ENCODE measurements at places on chromosomes 7 and 10. TPM values are rescaled to one million over a fixed set of nuclear protein-coding genes. Genes with fewer than 3 reads are reported as not detected.

The ALDH18A1 gene
- polyA plus RNA-seq = 23.6 TPM

GRCh38 chr7:111771638-111772037 is 209.3 kb upstream of the IMMP2L start:
- DNase-seq = no peak

GRCh38 chr10:35758076-35758475 is 116.0 kb upstream of the FZD8 start:
- DNase-seq = no peak

The CISD1 gene
- polyA plus RNA-seq = 216 TPM

DNA sequence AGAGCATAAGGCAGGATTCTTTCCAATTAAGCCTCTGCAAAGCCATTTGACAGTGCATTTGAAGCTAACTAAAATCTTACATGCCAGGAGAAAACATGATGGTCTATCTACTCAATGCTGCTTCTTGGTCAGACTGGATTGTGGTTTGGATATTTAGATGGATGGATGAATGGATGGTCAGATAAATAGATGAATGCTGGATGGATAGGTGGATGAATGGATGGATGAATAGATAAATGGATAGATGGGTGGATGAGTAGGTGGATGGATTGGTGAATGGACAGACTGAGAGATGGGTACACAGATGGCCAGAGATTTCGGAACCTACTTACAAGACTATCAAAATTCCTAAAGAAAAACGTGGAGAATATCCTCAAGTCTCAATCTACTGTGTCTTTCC is 127.6 kb downstream of the SFMBT2 start:
- no peak for DNase-seq

The CTAGE15 gene
- polyA plus RNA-seq = not detected

- DNase-seq = no peak
These were observed 34.1 kb downstream of the MACC1 start for GRCh38 chr7:20183086-20183485.

The BNIP3 gene
- 75.4 TPM for polyA plus RNA-seq

GRCh38 chr10:89659143-89660131 is 14.4 kb upstream of the PANK1 start:
- DNase-seq = no peak

The COPG2 gene
- polyA plus RNA-seq = 12.6 TPM

The TMEM229A gene
- polyA plus RNA-seq = not detected

DNA sequence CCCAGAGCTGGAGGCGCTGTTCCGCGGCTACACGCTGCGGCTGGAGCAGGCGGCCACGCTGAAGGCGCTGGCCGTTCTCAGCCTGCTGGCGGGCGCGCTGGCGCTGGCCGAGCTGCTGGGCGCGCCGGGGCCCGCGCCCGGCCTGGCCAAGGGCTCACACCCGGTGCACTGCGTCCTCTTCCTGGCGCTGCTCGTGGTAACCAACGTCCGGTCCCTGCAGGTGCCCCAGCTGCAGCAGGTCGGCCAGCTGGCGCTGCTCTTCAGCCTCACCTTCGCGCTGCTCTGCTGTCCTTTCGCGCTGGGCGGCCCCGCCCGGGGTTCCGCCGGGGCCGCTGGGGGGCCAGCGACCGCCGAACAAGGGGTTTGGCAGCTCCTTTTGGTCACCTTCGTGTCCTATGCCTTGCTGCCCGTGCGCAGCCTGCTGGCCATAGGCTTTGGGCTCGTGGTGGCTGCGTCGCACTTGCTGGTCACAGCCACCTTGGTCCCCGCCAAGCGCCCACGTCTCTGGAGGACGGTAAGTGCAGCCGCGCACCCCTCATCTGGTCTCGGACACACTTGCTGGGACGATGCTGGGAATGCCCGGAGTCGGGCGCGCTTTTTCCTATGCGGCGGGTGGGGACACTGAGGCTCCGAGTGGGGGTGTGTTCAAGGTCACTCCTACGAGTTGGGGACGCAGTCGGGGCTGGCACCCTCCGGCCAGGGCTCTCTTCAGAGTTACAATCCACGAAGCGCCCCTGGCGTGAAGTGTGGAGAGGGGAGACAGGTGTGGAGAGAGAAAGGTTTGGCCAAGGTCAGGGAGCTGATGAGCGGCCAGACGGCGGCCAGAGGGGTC is 717 bp downstream of the ADCY1 start:
- DNase-seq = peak; percentile 71

The PIP gene
- polyA plus RNA-seq = not detected

DNA sequence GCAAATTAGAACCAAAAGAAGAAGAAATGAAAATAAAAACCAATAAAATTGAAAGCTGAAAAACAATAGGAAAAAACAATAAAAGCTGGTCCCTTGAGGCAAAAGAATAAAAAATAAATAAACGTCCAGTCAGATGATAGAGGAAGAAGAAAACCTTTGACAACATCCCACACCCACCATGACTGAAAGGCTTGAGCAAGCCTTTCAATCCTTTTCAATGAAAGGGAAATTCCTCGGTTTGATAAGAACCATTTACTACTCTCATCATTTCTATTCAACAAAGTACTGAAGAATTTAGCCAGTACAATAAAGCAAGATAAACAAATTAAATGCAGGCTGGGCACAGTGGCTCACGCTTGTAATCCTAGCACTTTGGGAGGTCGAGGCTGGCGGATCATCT is 3.8 kb downstream of the SLC25A40 start:
- no peak for DNase-seq

DNA sequence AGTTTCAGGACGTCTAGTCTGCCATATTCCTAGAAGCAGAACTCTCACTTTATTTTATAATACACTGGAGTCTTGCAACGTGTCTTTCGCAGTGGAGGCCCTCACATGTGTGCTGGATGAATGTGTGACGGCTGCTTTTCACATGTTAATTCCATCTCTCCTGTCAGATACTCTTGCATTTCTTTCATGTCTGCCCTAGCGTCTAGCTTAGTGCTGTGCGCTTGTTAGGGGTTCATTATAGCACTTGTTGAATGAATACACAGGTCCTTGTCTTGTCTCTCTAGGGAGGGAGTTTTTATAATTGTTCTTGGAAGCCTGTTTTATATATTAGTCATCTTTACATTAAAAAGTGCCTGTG is 94.4 kb downstream of the MAP3K8 start:
- DNase-seq = no peak

GRCh38 chr7:158317238-158318205 is 270.1 kb downstream of the PTPRN2 start:
- DNase-seq = peak; percentile 72

- DNase-seq = no peak
These were observed 3.4 kb upstream of the CTBP2 start for GRCh38 chr10:125163803-125164202.

The PRKCQ gene
- 6.1 TPM for polyA plus RNA-seq

DNA sequence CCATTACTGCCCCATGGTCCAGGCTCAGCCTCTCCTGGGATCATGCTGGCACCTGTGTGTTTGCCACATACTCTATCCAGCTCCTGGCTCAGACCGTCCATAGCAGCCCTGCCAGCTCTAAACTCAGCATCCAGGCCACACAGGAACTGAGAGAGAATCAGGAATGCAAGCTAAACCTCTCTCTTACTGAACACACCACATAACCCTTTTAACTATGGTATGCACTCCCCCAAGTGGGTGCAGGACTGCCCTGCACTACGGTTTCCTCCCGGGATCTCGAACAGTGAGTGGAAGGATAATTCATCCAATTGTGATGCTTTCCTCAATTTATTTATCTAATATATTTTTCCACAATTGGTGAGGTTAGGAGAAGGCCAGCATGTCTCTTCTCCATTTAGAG is 17.1 kb upstream of the ZNF800 start:
- DNase-seq = no peak

The AASS gene
- polyA plus RNA-seq = 4.9 TPM

- DNase-seq = no peak
These were observed 6.6 kb downstream of the ANK3 start for GRCh38 chr10:60382946-60383681.

- DNase-seq = no peak
These were observed 352.0 kb downstream of the PCLO start for GRCh38 chr7:82810558-82811259.

The GJD4 gene
- polyA plus RNA-seq = not detected

GRCh38 chr10:95553674-95554073 is 7.5 kb downstream of the SORBS1 start:
- DNase-seq = no peak

The SPDYE5 gene
- not detected for polyA plus RNA-seq

DNA sequence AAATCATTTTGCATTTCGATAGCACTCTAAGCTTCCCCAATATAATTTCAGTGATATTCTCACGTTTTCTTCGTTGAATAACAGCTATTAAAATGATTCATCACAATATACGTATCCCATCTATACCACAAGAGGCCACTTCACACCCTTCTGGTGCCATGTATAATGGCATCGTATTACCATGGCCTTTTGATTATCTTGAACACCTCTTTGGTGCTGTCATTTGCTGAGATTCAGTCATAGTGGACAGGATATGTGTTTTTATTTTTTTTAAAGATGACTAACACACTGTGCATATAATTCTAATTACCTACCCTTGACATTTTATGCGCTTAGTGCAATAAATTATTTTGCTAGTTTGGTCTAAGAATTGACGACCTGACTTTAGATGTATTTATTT is 6.7 kb upstream of the INSYN2A start:
- no peak for DNase-seq

- DNase-seq = no peak
These were observed 31.2 kb upstream of the KCTD7 start for GRCh38 chr7:66597461-66597860.

The SUN3 gene
- polyA plus RNA-seq = not detected

DNA sequence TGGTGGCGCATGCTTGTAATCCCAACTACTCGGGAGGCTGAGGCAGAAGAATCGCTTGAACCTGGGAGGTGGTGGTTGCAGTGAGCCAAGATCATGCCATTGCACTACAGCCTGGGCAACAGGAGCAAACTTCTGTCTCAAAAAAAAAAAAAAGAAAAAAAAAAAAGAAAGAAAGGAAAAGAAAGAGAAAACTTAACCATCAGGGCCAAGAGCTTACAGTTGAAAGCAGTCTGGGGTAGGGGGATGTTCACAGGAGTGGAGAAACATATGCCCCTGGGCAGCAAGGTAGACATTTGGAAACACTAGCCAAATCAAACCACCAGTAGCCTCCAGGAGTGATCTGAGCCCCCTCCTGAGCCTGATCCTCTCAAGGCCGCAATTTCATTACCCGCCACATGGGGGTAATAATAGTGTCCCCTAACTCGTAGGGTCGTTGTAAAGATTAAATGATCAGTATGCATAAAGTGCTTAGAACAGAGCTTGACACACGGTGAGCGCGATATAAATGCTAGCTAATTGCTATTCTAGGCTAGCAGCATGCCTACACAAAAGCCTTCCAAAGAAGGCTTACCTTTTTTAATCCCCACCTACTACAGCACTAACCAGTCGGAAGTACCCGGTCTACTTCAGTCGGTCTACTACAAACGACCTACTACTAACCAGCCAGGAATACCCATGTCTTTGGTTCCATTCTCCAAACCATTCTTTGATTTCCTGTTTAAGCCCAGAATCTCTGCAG is 274.3 kb upstream of the NEBL start:
- DNase-seq = no peak

DNA sequence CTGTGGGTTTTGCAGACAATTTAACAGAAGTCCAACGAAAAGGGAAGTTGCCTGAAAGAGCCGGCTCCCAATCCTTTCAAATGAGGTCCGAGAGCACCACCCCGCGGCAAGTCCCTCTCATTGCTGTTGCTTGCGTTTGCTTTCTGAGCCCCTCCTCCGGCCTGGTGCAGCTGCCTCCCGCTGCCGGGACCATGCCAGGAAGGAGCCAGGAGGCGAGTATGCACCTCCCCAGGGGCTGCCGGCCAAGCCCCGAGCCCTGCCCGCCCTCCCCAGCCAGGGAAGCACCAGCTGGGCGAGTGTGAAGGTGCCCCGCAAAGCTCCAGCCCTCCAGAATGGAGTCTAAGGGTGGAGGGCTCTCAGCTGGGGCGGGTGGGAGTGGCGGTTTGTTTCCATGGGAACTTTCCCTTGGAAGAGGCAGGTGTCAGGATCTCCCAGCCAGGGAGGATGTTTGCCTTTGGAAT is 25.8 kb upstream of the PPP2R2D start:
- peak; percentile 95 for DNase-seq

The TMEM130 gene
- polyA plus RNA-seq = 12.9 TPM

DNA sequence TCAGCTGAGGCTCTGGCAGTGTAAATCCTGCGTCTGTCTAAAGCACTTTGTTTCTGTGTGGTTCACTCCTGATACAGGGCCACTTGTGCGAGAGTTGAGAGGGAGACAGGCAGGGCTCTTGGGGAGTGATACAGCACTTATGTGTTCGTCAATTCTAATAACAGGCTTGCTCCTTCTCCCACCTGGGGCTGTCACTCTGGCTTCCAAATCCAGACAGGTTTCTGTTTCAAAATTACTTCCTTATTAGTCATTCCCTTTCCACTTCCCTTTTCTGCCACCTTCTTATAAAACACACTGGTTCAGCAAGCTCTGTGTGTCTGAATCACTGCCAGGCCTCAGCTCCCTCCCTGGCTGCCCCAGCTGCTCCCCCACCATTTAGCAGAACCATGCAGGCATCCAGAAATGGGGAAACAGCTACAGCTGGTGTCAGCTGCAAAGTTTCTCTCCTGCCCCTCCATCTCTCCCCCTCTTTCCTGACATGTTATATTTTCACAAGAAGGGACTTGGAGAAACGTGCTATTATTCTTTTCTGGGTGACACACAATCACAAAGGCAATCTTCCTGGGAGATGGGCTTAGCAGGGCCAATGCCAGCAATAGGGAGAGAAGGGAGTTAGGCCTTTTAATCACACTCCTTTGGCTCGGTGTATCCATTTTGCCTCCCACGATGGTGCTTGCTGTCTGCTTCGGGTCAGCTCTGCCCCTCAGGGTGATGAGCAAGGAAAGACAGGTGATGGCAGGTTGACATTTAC is 58.4 kb upstream of the ZNRF2 start:
- peak; percentile 47 for DNase-seq

DNA sequence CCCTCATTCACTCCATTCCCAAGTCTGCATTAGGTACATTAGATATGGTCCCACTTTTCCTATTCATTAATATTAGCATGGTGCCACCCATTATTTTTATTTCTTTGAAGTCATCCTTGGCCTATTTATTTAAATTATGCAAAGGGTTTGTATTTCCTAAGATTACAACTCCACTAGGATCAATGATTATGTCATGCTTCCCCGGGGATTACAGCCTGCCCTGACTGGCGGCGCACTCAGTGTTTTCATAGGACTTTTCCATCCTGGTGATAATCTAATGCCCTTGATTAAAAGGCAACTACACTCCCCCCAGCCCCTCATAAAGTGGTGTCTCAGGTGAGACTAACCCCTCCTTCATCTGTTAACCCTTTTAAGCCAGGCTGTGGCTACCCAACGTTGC is 187.2 kb downstream of the POU6F2 start:
- no peak for DNase-seq

- DNase-seq = peak; percentile 77
These were observed 712 bp downstream of the ITPRIP start for GRCh38 chr10:104337521-104337984.

GRCh38 chr10:34037499-34037898 is 703.0 kb upstream of the NRP1 start:
- no peak for DNase-seq

Data from kidney (tissue), 22 donors.